ENCODE measurements at places on chromosomes 4 and X. TPM values are rescaled to one million over a fixed set of nuclear protein-coding genes. Genes with fewer than 3 reads are reported as not detected.

Gene SEC31A
- total RNA-seq = 392 TPM

Gene ITIH6
- not detected for total RNA-seq

Gene LRIT3
- total RNA-seq = under 0.01 TPM

Gene DACH2
- total RNA-seq = not detected

Gene EGF
- total RNA-seq = 0.09 TPM

Gene KLF8
- 0.90 TPM for total RNA-seq

Gene IL13RA1
- total RNA-seq = 66.8 TPM

Gene SLITRK2
- not detected for total RNA-seq

Gene STEEP1
- 24.0 TPM for total RNA-seq

Gene AWAT2
- total RNA-seq = under 0.01 TPM

Gene ARMCX1
- total RNA-seq = 52.0 TPM

DNA sequence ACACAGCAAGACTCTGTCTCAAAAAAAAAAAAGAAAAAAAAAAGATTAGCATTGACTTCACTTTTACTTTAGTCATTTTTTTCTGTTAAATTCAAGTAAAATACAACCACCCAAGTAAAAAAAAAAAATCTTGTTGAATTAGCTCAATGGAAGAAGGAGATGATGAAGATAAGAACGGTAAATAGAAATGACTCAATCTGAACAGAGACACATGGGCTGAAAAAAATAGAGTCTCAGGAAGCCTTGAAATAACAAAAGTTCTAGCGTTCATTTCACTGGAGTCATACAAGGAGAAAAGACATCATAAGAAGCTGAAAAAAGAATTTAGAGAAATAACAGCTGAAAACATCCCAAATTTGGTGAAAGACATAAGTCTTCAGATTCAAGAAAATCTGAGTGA, 75.5 kb downstream of the CASP3 start:
- no peak for DNase-seq

- DNase-seq = no peak
These were observed 60.0 kb downstream of the FGF13 start for GRCh38 chrX:138651494-138651893.

DNA sequence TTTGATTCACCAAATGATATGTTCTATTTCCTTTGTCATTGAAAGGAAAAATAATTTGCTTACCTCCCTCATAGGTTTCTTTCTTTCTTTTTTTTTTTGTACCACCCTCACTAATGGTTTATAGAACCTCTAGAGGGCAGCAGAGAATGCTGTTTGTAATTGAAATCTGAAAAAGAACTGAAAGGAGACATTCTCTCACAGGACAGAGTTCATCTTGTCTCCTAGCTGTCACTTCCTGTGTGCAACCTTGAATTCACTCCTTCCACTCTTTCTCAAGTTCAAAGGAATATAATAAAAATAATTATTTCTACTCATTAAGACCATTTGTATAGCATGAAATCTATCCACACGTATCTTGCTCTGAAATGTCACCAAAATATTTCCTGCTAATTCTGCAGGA, 51.0 kb downstream of the GUCY1B1 start:
- peak; percentile 92 for DNase-seq

DNA sequence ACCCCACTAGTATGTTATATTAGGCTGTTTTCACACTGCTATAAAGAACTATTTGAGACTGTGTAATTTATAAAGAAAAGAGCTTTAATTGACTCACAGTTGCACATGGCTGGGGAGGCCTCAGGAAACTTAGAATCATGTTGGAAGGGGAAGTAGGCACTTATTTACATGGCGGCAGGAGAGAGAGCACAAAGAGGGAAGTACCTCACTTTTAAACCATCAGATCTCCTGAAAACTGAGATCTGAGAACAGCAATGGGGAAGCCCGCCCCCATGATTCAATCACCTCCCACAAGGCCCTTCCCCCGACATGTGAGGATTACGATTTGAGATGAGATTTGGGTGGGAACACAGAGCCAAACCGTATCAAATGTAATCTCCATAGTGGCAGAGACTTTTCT, 45.4 kb upstream of the XK start:
- DNase-seq = no peak

GRCh38 chrX:47226071-47226470, 6.7 kb upstream of the USP11 start:
- no peak for DNase-seq

DNA sequence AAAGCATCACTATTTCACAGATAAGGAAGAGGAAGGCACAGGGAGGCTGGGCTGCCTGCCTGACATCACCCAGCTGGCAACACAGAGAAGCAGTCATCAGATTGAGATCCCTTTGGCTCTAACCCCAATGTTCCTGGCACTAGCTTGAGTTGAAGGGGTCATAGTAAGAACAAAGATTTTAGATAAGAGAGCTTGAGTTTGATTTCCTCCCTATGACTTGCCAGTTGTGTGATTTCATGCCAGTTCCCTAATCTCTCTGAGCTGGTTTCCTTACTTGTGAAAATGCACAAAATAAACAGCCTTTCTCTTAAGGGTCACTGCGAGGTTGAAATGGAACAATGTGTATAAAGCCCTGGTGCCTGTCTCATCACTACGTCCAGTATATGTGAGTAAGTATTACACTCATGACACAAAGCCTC, 475.4 kb upstream of the HS3ST1 start:
- DNase-seq = peak; percentile 99

GRCh38 chr4:165192956-165193355, 14.4 kb upstream of the KLHL2 start:
- no peak for DNase-seq

GRCh38 chr4:110613745-110614144, 9.1 kb downstream of the PITX2 start:
- DNase-seq = no peak

DNA sequence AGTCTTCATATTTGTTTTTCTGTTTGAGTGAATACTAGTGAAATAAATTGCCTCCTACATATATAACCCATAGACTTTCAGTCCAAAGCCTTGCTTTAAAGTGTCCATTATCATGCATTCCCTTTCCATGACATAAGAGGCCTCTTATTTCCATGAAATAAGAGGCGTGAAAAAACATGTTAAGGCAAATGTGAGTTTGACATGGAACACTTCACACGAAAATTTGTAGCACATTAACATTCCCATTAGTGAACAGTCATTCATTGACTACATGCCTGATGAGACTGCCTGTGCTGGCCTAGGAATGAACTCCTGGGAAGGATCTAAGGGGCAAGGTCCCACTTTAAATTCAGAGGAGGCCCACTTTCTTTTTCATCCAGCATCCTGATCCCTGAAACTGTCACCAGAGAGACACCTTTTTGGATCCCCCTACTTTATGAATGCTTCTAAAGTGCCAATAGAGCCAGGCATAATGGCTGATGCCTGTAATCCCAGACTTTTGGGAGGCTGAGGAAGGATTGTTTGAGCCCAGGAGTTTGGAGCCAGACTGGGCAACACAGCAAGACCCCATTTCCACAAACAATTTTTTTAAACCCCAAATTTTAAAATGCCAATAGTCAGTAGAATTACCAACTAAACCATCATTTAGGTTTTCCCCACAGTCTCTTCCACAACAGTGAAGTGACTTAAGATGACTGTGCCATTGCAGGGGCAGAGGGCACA, 6.7 kb downstream of the RTL8B start:
- DNase-seq = no peak

DNA sequence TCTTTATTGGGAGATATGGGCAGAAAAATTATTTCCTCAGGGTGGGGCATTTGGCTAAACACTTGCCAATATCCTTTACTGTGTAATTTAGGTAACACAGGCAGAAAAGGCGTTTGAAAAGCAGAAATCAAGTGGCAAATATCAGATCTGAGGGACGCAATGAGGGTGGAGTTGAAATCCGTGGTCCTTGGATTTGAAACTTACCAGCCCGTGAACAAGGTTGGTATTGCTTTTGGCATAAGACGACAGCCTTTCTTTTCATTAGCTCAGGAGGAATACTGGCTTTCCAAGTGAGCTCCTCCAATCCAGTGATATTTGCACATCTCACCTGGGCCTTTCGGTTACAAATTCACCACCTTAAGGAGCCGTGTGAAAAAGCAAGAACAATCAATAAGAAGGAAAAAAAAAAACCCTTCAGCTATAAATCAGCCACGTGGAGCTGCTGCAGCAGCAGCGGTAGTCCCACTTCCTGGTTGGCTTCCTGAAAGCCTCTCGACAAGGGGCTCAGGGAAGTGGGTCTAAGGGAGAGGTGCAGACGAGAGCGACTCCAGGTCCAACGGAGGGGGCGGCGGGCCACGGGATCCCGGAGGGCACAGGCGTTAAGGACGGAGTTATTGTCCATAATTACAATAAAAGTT, 734 bp upstream of the GALNT7 start:
- peak; percentile 22 for DNase-seq

DNA sequence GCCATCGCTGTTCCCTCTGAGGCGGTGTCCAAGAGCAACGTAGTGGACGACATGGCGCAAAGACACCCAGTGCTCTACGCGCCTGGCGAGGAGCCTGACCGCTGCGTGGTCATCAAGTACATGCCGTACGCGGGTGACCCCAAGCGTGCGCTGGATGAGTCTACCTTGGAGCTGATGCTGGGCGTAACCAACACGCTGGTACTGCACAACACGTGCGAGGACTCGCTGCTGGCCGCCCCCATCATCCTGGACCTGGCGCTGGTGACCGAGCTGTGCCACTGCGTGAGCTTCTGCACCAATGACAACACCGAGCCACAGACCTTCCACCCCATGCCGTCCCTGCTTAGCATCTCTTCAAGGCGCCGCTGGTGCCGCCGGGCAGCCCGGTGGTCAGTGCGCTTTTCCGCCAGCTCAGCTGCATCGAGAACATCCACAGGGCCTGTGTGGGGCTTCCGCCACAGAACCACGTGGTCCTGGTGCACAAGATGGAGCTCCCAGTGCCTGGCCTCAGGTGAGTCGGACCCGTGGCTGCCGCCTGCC, 129.0 kb downstream of the ANAPC4 start:
- no peak for DNase-seq

- no peak for DNase-seq
These were observed 9.7 kb upstream of the SYP start for GRCh38 chrX:49209434-49210251.

DNA sequence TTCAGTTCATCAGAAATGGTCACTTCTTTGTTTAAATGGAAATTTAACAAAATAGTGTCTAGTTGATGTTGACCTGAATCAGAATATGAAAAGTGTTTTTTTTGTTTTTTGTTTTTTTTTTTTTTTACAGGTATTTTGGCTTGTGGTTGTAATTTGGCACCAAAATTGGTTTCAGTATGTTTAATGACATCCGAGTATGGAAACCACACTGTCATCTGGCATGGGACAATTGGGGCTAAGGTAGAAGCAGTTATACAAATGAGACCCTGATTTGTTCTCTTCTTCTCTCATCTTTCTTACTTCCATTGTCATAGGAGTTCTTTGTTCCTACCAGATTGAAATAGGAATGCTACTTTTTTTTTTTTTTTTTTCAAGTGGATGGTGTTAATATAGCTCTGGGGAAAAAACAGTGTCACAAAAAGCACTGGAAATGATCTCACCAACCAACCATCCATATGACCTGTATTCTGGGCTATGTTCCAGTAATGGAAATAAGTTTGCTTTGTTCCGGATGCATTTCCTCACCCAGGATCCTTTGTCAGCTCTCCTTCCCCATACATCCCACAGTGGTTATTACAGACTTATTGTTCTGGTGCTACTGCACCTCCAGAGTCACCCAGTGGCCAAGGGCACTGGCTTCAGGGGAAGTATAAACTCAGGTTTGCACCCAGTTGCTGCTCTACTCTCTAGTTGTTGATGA, 95.8 kb downstream of the ATXN3L start:
- DNase-seq = peak; percentile 89

DNA sequence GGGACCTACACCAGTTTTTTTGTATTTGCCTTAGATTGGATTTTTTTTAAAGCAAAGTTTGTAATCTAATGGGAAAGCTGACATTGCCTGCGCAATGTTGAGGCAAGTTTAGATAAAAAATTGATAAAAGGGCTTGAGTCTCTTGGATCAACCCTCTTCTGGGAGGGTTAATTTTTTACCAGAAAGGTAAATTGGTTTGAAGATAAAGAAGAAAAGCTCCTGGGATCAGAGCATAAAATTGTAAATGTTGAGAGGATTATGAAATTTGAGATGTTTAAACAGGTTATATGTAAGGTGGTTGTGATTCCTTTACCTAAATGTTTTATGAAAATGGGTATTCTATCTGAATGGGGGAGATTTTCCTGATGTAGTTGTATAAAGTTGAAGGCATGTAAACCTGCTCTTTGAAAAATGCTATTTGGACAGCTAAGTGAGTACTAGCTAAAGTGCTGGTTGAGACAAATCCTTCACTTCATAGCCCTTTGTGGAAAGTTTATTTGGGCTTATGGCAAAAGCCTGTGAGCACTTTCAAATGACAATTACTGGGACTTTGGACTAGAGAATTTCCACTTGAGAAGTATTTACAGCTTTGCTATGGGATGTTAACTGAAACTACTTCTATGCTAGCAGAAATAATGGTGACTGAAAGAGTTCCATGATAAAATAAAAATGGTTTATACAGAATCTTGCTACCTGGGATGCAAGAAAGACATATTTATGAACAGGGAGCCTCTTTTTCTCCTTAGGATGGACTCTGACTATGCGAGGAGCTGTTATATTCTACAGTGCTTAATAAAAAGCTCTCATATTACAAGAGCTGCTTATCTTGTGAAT, 56.2 kb downstream of the UGT2B10 start:
- no peak for DNase-seq

DNA sequence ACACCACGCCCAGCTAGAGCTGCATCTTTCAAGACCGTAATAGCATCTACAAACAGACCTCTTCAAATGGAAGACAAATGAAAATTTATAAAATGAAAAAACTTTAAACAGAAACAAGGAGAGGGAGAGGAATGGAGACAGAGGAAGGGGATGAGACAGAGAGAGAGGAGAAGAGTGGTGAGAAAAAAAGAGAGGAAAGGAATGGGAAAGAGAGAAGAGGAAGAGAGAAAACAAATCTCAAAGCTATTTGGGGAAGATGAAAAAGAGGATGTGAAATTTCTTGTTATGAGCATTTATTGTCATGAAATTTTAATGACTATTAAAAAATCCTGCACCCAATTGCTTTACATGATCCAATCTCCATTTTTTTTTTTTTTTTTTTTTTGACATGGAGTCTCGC, 726.9 kb downstream of the GRID2 start:
- no peak for DNase-seq

GRCh38 chr4:105191621-105192210, 45.0 kb downstream of the TET2 start:
- no peak for DNase-seq

- no peak for DNase-seq
These were observed 836 bp downstream of the BTK start for GRCh38 chrX:101385026-101385684.

- no peak for DNase-seq
These were observed 9.2 kb upstream of the RBPJ start for GRCh38 chr4:26311633-26312032.

GRCh38 chr4:24809376-24809775, 14.0 kb downstream of the SOD3 start:
- DNase-seq = no peak

GRCh38 chrX:50815120-50815519, 1.1 kb upstream of the SHROOM4 start:
- DNase-seq = no peak

GRCh38 chr4:140103676-140104075, 50.3 kb downstream of the MAML3 start:
- peak; percentile 59 for DNase-seq

GRCh38 chr4:30833206-30833605, 113.0 kb downstream of the PCDH7 start:
- no peak for DNase-seq

- DNase-seq = no peak
These were observed 34.3 kb downstream of the IRF2 start for GRCh38 chr4:184439856-184440594.
